ENCODE measurements at places on chromosomes 2 and 18. TPM values are rescaled to one million over a fixed set of nuclear protein-coding genes. Genes with fewer than 3 reads are reported as not detected.
A peak's percentile ranks its signal among the peaks of the same experiment; 100 is the strongest.

DNA sequence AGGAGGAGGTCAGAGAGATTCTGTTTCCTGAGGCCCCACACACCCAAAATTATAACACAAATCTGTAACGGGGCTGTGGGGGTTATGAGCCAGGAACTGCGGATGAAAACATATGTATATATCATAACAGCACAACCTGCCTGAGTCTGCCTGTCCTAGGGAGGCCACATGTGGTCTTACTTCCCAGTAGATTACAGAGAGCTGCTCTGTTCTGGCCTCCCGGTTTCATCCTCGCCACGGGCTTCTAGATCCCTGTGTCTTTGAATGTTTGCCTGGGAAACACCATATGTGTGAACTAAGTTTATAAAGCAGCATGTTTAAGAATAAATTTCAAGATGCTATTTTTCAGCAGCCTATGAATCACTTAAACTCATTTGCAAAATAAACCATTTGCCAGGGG is 124.0 kb downstream of the TMEM200C start:
- DNase-seq = no peak

HRH4 gene
- not detected for total RNA-seq

DNA sequence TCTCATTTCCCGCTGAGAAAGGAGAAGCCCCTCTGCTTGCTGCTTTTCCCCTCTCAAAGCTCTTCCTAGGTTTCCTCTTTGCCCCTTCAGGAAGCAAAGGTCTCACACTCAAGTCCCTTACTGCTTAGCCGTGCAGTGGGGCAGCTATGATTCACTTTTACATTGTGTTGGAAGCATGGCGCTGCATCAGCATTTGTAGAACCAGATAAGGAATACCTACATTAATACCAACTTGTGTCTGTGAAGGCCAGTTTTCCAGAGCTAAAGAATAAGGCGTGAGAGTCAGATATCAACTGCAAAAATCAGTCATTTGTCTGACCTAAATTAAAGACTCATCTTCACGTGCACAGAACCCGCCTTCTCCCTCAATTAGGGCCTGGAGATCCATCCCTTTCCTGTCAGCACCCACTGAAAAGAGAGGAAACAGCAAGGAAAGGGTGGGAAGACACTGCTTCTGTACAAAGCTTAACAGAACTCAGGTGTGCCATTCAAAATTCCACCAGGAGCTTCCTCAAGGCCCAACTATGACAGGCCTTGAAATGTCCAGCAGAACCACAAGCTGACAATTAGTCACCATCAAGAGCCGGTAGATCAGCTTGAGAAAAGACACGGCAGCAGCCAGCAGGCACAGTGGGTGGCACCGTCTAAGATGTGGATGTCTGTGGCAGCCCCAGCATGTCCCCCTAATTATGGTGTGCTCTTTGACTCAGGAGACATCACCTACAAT is 16.1 kb upstream of the XDH start:
- DNase-seq = no peak

DNA sequence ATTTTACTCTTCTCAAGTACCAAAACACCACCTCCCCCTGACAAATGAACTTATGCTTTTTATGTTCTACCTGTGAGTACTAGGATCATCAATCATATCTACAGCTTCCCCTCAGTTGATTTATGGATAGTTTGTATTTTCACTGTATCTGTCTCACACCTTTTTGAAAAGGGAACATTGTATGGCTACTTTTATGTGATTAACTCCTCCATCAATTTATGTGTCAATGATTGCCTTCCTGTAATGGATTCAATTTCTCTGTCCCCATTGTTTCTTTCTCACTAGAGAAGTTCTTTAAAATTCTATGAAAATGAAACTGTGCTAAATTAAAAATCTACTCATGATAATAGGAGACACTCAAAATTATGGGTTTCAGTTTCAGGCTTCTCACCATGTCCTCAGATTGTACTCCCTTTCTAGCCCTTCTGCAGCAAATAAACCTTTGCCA is 935.0 kb downstream of the TRIB2 start:
- no peak for DNase-seq

DNA sequence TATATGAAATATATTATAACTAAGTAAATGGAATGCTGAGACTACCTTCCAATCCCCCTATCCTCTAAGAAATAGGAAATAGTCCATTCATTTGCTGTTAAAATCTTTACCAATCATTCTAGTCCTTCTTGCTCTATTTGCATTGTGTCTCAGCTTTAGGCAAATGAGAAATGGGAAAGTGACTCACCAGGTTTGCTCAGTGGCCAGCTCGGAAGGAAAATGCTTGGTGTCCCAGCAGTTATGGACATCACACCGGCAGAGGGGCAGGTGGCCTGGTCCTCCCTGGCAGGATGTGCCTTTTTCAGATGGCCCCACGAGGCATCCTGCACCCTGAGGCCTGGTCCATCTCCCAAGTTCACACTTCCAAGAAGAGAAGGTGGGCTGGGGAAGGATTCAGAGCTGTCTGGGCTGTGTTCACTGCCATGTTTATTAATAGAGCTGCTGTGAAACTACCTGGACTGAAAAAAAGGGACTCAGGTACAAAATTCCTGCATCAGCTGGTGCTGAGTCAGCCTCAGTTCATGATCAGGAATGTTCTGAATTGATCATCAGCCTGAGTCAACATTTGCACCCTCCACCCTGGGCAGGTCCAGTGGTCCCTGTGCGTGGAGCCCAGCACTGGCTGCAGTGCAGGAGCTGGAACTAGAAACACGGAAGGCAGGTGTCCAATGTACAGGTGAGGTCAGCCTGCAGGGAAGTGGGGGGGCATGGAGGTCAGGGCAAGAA is 60.1 kb upstream of the ARL4C start:
- no peak for DNase-seq

- no peak for DNase-seq
Observed at GRCh38 chr18:4869155-4869554, 327.9 kb downstream of the AKAIN1 start.

KCNIP3 gene
- 6.2 TPM for total RNA-seq

DNA sequence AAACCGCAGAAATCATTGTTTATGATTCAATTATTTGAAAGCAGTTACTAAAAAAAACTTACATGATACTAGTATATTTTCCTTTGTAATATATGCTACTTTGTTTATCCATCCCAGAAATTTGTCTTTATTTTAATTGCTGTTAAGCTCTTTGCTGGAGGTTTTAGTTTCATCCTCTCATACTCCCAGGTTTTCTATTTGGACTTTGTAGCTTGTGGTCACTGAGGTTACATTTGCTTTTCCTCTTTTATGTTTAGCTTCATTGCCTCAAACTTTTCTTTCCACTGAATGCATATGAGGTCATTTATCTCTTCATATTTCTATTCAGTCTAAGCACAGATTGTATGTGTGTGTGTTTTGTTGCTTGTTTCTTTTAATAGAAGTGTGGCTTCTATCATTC is 89.9 kb downstream of the ERBB4 start:
- no peak for DNase-seq

GRCh38 chr18:57023275-57023882 is 123.5 kb upstream of the BOD1L2 start:
- DNase-seq = no peak

ECEL1 gene
- total RNA-seq = 0.39 TPM

ADD2 gene
- total RNA-seq = 2.1 TPM

MAPK4 gene
- total RNA-seq = 14.3 TPM

GRCh38 chr18:45588376-45589355 is 26.6 kb upstream of the SLC14A2 start:
- DNase-seq = peak; percentile 50

HADHB gene
- 151 TPM for total RNA-seq

DNA sequence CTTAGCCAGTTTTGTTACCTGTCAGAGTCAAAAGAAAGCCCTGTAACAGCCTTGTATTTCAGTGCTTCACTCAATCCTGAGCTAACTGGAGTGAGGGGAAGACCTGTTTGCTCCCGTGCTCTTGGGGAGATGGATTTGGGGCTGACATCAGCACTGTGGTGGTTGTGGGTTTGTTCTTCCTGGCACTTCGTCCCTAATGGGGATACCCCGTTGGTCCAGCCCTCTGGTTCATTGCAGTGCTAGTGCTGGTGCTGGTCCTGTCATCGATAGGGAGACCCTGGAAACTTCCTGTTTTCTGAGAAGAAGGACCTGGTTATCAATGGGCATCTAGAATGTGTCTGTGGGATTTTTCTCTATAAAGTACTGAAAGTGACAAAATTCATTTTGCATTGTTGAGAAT is 205.4 kb downstream of the ZNF407 start:
- no peak for DNase-seq

DNA sequence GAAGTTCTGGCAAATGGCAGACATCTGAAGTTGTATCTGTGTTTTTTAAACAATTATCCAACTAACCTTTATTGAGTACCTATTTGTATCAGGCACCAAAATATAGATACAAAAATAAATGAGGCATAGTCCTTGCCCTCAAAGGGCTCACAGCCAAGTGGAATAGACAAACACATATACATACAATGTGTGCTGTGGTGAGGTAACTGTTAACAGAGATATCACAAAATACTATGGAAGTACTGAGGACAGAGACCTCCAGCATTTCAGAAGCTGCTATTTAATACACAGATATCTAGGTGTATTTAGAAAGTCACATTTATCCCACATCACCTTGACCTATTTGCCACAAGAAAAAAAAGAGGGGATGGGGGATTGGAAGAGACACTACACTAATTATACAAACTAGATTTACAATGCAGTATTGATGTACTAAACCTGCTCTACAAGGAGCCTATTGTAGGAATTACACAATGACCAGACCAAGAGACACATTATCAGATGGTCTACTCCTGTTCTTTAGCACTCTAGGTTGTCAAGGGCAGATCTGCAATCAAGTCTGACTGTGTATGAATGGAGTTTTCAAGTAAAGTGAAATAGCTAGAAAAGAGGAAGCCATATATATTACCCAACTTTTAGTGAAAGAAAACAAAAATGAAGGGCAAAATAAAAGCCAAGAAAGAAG is 62.2 kb downstream of the SPIRE1 start:
- no peak for DNase-seq

- DNase-seq = no peak
Observed at GRCh38 chr2:238320648-238321281, 447 bp downstream of the TRAF3IP1 start.

GRCh38 chr2:17540093-17540812 is at the start of gene VSNL1:
TSS of gene VSNL1 (plus strand) at chr2:17540696. CDS start at chr2:17592075, 51,379 bp downstream.
- peak; percentile 78 for DNase-seq

- no peak for DNase-seq
Observed at GRCh38 chr2:39124746-39125057, 3.9 kb upstream of the SOS1 start.

- DNase-seq = no peak
Observed at GRCh38 chr18:73724958-73725357, 422.7 kb downstream of the FBXO15 start.

- no peak for DNase-seq
Observed at GRCh38 chr2:33770023-33770422, 170.9 kb upstream of the FAM98A start.

DNA sequence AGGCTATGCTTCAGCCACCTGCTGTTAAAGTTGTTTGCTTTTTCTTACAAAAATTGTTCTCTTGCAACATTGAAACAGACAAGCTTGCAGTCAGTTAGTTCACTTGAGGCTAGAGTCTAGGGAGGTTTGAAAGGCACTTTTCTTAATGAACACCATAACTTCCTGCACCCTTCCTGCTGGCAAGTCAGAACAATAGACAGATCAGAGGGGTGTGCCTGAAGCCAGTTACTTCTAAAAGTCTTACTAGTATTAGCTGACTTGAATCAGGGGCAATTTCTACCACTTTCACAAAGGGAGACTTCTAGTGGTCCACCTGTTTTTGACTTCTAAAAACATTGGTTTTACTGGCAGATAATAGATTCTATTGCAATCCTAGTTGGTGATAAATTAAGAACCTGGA is 367.4 kb upstream of the CDH20 start:
- no peak for DNase-seq

- no peak for DNase-seq
Observed at GRCh38 chr18:6734726-6735430, 5.4 kb downstream of the ARHGAP28 start.

DNA sequence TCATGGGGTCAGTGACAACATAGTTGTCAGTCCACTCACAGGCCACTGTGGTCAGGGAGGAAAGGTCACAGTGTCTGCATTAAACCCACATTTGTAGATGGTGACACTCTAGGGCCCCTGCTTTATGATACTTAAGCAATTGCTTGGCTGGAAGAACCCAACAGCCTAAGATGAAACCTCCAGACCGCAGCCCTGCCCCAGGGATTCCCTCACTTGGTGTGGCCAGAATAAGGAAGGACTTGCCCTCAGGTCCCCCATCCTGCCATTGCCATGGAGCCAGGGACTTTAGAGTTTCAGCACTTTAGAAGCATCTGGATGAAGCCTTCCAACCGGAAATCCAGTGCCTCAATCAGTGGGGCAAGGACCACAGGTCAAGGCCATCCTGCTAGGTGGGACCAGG is 63.9 kb upstream of the LAPTM4A start:
- no peak for DNase-seq

DNA sequence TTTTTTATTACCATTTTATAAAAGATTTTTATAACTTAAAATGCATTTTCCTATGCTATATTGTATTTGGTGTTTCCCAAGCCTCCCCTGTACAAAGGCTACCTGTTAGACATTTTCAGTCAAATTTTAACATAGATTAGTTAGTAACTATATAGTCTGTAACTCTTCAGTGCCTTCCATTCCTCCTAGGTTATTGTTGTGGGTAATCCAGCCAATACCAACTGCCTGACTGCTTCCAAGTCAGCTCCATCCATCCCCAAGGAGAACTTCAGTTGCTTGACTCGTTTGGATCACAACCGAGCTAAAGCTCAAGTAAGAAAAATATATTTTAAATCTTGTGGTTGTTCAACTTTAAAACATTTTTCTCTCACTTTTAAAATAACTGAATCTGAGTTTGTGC is 10.2 kb downstream of the MDH1 start:
- DNase-seq = no peak

- DNase-seq = peak; percentile 74
Observed at GRCh38 chr2:219406861-219407230, 11.3 kb upstream of the DES start.

- DNase-seq = no peak
Observed at GRCh38 chr2:198411936-198412335, 607.5 kb downstream of the PLCL1 start.

GRCh38 chr18:22563164-22563583 is 145.5 kb upstream of the CTAGE1 start:
- peak; percentile 54 for DNase-seq

DNA sequence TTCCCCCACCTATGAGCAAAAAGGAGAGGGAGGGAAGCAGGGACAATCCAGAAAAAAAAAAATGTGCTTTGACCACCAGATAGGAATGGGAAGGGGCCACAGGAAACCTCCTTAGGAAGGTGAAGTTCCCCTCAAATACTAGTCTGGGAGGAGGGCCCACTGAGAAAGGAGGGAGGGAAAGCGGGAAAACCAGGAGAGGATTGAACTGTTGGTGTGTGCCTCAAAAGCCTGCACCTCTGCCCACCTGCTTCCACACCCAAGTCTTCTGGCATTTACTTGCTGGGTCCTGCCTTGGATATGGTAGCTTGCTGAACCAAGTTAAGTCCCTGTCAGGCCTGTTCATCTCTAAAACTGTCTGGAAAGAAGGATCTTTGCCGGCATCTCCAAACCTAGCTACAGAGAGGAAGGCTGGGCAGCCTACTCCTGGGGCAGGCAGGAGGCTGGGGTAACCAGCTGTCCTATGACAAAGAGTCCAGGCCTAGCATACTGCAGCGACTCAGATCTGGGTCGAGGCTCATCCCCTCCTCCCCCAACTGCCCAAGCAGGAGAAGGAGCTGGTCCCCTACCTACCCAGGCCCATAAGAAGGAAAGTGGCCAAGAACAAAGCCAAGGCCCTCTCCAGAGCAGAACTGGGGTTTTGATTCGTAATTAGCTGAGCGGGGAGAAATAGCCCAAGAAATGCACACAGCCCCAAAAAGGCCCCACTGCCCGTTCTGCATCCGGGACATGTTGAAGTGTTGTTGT is 3.0 kb downstream of the EN1 start:
- DNase-seq = no peak
